Foreskin keratinocyte (primary cell): ENCODE measurements at places on chromosomes 7 and 10.

DNA sequence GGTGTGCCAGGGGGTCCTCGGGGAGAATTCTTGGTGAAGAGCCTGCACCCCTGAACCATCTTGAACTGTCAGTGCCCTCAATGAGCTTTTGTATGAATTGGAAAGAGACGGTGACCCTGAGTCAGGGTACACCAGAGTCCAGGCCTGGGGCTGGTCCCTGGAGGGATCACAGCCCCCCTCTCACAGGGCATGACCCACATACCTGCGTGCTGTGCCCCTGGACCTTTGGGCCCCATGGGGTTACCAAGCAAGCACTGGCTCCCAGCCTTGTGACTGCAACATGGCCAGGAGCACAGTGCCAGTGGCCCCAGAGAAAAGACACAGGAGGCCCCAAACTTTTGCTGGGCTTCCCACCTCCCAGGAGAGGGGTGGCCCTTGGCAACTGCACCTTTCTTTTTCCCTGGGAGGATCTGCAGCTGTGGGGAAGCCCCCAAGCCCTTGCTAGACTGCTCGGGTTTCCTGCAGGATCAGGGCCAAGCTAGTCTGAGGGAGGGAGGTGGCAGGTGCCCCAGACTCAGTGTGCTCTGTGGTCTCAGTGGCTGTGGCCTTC, 153.5 kb downstream of the ZNF248 start:
- no peak for DNase-seq

- no peak for DNase-seq
Measured at GRCh38 chr7:30652698-30653641, 29.3 kb downstream of the CRHR2 start.

GRCh38 chr7:91045606-91046005, 218.6 kb upstream of the FZD1 start:
- DNase-seq, result no peak

GRCh38 chr7:95899919-95900513, 127.7 kb downstream of the DYNC1I1 start:
- no peak for DNase-seq

DNA sequence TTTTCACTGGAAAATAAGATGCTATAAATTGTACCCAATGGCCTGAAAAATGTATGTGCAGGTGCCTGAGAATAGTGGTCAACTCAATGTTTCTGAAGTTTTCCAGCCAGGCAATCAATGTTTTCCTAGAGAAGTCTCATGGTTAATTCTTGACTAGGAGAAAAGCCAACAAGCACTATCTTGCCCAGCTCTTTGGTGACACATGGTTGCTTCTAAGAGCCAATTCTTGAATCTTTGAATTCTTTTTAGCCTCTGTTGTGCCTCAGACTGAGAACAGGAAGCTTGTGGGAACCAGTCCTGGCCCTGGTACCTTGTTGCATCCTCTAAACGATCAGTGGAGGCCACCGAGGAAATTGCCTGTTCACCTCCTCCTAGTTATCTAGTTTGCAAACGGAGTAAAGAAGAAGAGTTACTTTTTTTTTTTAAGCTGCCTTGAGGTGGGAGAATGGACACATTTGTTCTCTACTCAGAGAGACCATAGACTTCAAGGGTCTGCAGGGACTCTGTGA, 144.0 kb upstream of the MKLN1 start:
- DNase-seq, result peak; percentile 76
